ENCODE measurements at places on chromosomes 4 and X.
A peak's percentile ranks its signal among the peaks of the same experiment; 100 is the strongest.

- no peak for DNase-seq
Measured at GRCh38 chr4:159035570-159035969, 67.3 kb upstream of the RAPGEF2 start.

DNA sequence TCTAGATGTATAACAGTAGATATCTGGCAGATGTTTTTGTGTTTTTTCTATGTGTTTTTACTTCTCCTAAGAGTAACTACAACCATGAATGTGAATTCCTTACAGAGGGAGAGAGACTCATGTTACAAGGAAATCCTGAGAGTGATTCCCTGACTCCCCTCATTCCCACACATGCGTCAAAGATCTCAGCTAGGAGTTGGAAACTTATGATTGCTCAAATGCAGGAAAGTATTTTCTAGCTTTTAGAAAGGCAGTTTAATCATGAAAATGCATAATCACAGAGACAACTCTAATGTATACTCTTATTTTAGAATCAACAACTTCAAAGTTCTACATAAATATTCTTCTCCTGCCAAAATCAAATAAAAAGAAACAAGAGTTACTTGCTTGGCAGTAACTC, 121.8 kb downstream of the PDE5A start:
- DNase-seq, result peak; percentile 41

DNA sequence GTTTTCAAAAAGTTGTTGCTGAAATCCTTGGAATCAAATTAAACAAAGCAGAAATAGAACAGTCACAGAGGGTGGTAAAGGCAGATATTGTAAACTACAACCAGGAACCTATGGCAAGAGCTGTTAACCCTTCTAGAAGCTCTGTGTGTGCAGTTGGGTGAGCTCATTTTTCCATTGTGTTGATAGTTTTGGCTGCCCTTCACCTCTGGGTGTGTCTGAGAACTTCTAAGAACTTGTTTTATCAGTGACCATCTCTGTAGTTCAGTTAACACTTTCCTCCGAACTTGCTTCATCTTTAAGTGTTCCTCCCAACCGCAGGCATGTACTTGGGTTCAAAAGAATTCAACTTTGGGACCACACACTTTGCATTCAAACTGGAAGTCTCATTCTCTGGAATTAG, 32.7 kb downstream of the RBMX start:
- DNase-seq, result peak; percentile 60

GRCh38 chr4:48127231-48127630, 6.8 kb downstream of the TXK start:
- no peak for DNase-seq

- no peak for DNase-seq
Measured at GRCh38 chr4:105950701-105951100, 55.4 kb downstream of the NPNT start.

- DNase-seq, result peak; percentile 79
Measured at GRCh38 chrX:31223817-31224216, 152.0 kb upstream of the FTHL17 start.

DNA sequence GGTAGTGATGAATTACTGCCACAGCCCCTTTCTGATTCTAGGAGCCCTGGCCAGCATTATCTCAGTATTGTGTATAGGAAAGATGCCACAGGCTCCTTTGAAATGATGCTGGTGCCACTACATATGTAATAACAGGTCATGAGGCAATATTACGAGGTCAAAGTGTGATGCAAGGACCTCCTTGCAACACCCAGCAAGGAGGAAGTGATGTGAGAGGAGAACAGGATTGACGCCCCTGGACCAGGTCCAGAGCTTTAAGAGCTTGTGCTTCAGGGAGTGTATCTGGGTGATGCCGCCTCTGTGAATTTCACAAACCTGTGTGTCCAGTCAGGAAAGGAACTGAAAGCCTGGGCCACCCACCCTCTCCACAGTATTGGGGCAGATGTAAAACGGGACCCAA, 261.8 kb downstream of the MID1IP1 start:
- DNase-seq, result no peak

Data from choroid plexus epithelial cell (primary cell).